Activated CD4-positive, alpha-beta T cell treated with anti-CD3 and anti-CD28 coated beads for 24 hours (primary cell): ENCODE measurements at places on chromosomes 5 and 9.

DNA sequence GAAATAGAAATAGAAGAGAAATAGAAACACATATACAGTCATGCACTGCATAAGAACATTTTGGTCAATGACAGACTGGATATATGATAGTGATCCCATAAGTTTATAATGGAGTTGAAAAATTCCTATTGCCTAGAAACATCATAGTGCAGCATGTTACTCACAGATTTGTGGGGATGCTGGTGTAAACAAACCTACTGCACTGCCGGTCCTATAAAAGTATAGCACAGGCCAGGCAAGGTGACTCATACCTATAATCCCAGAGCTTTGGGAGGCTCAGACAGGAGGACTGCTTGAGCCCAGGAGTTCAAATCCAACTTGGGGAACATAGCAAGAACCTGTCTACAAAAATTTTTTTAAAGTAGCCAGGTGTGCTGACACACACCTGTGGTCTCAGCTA lies 240.6 kb upstream of the MAP3K1 start:
- no peak for DNase-seq

GRCh38 chr9:113444736-113445135 lies 18.8 kb upstream of the RGS3 start:
- DNase-seq, result no peak

- no peak for DNase-seq
These were observed 27.7 kb upstream of the GABRP start for GRCh38 chr5:170755679-170756456.

DNA sequence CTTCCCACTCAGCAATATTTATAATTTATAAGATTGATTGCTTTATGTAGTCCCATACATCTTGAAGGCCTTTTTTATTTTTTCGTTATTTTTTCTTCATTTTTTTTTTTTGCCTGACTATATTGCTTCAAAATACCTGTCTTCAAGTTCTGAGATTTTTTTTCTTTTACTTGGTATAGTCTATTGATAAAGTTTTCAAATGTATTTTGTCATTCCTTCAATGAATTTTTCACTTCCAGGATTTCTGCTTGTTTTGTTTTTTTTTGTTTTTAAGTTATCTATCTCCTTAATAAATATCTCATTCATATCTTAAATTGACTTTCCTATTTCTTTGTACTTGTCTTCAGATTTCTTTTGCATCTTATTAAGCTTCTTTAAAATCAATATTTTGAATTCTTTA lies 905.6 kb upstream of the CDH6 start:
- no peak for DNase-seq

- no peak for DNase-seq
These were observed 1467.6 kb upstream of the NUDT12 start for GRCh38 chr5:105030153-105030552.

GRCh38 chr5:163976696-163977095 lies 471.3 kb downstream of the MAT2B start:
- no peak for DNase-seq

- no peak for DNase-seq
These were observed 15.2 kb upstream of the OSMR start for GRCh38 chr5:38830521-38831051.

- no peak for DNase-seq
These were observed 91.9 kb upstream of the RASEF start for GRCh38 chr9:83154821-83155220.

GRCh38 chr9:100472788-100473275 lies at the start of gene TMEFF1:
TMEFF1 (plus strand) TSS chr9:100473149; CDS start chr9:100473545, 396 bp downstream.
- peak; percentile 28 for DNase-seq
